Daoy (cell line): ENCODE measurements at places on chromosomes 13 and 19.

DNA sequence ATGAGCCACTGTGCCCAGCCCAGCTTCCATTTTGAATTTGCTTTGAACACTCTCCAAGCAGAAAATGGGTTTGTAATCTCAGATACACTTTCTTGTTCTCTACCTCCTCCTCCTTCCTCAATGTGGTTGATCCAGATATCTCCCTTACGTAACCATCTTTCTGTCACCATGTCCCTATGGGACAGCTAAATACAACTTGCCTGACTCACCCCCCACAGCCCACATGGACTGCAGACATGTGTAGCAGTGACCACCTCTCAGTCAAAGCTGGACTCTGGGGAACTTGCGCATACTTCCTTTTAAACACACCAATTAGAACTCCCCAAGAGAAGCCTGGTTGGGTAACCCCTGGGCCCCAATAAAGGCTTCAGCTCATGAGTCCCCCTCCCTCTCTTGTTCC lies 10.8 kb upstream of the ZNF799 start:
- no peak for DNase-seq

DNA sequence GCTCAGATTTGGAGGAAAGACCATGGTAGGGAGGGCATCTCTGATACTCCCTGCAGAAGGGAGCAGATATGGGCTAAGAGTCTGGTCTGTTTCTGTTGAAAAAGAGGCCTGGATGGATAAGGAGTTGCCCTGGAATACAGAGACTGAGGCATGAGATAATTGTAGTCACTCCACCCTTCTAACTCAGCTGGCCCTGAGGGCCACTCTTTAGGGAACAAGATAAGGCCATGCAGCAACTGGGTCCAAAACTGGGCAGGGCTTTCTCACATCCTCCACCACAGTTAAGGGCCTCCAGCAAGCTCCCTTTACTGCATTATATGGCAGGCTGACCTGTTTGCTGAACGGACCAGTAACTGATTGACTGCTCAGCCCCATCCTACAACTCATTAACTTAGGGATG lies 1.3 kb downstream of the ZNF749 start:
- DNase-seq, result no peak

DNA sequence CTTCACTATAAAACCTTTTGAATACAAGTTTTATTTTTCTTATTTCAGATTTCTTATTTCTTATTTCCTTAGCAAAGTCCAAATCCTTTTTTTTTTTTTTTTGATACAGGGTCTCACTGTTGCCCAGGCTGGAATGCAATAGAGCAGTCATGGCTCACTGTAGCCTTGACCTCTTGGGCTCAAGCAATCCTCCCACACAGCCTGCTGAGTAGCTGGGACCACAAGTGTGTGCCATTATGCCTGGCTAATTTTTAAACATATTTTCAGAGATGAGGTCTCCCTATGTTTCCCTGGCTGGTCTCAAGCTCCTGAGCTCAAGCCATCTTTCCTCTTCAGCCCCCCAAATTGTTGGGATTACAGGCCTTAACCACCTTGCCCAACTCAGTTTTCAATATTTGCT lies 334.3 kb downstream of the DLEU7 start:
- DNase-seq, result no peak

DNA sequence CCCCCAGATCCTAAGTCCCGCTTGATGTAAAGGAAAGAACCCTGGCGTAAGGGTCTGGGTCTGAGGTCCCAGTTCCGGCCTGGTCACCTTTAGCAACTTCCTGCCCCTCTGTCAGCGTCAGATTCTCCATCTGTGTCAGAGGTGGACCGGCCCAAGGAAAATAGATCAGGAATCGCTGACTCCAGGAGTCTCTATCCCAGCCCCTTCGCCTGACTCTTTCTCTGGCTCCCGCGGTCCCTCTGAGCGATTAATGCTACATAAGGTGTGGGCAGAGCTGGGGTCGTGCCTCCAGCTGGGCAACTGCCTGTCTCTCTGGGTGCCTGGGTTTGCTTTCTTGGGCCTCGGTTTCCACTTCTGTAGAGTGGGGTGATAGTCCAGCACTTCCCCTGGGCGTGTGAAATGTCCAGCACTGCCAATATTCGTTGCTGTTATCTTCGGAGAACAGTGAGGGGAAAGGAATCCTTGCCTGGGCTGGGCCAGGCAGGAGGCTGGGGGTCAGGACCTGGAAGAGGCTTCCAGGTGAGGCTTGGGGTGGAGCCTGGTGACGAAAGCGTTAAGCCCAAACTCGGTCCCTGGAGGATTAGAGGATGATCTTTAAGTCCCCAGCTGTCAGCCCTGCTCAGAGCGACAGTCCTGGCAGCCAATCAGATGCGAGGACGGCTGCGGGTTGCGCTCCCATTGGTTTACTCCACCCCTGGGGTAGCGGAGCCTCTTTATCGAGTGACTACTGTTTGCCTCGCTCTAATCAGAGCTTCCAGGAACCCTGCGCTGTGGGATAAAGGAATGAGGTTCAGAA lies 767 bp downstream of the ABCA7 start:
- peak; percentile 96 for DNase-seq

DNA sequence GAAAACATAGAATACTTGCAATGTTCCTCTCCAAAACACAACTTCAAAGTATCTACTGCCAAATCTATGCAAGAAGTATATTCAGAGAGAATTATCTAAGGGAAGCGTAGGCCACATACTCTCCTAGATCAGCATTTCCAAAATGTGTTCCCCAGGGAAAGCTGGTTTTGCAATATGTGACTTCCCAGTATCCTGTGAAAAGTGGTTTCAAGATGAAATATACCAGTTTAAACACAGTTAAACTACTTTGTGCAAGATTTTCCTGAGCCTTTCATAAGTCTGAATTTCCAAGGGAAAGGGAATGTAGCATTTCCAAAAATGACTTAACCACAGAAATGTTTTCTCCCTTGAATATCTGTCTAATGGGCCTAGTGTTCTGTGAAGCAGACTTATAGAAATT lies 7.6 kb downstream of the STARD13 start:
- DNase-seq, result no peak
